ENCODE measurements at places on chromosomes 4 and X.

GRCh38 chr4:157837071-157837703 lies 335.6 kb downstream of the GASK1B start:
- DNase-seq: no peak

DNA sequence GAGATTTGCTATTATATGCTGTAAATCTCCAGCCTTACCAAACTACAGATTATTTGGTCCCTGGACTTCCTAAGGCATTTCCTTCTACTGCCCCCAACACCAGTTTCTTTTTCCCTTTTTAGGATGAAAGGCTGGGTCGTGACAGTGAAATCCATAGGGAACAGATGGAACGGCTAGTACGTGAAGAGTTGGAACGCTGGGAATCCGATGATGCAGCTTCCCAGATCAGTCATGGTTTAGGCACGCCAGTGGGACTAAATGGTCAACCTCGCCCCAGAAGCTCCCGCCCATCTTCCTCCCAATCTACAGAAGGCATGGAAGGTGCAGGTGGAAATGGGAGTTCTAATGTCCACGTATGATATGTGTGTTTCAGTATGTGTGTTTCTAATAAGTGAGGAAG lies 67.9 kb downstream of the PKD2 start:
- no peak for DNase-seq

DNA sequence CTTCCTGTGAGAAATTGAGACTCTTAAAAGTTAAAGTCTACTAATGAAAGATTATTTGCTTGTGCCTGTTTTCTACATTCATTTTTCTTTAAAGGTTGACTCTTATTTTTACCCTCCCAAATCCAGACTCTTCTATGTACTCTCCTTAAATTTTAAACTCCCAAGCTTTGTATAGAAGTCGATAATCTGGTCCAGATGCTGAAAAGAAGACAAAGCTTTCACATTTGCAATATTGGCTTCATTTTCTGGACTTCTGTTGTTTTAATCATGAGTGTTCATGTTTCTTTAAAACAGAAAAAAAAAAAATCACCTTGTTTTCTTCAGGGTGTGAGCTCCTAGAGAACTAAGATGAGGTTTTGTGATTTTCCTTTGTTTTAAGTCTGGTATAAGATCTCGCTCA lies 53.2 kb upstream of the TBC1D14 start:
- DNase-seq: no peak

GRCh38 chr4:7658341-7659204 lies 223.8 kb upstream of the PSAPL1 start:
- no peak for DNase-seq

DNA sequence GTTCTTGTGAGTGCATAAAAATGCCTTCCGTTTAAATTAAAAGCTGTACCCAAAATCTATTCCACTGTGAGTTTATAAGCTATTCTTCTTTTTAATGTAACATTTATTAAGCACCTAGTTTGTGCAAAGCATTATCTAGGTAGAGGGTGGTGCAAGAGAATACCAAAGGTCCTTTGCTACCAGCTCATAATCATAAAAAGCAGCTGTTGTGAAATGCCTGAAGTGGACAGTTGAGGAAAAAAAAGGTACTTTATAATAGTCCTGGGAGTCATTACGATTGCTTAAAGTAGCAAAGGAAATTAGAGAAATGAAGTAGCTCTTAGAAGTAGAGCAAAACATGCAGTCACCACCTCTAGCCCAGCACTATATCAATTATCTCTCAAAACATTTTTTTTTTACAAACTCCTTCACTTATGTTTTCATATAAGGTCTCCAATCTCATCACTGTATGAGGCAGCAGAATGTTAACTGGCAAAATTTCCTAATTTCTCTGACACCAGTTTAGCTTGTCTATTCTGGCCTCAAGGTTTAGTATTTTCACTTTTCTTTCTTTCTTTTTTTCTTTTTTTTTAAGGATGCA lies 2.1 kb downstream of the MBNL3 start:
- DNase-seq: no peak

DNA sequence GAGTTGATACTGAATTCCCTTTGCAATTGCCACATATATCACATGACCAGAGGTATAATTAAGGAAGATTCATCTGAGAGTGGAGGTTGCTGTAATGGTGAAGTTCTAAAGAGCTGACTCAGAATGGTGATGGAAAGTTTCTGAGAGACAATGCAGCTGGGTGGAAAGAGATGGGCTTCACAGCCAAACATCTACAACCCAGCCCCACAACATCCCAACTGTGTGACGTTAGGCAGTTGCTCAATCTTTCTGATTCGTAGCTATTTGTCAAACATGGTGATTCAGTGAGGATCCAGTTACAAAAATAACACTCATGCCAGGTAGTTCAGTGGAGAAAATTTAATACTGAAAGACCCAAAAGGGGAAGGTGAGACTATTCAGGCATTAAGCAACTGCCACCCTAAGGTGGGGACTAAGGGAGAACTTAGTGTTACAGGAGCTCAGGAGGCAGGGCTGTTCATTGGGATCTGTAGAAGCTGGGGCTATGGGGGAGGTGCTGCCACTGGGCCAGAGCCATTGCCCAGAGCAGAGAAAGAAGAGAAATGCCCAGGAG lies 6.9 kb upstream of the AFF1 start:
- peak; percentile 39 for DNase-seq

Data from stimulated activated CD4-positive, alpha-beta T cell treated with anti-CD3 and anti-CD28 coated beads, Interleukin-15, amount 100 ng/mL, for 24 hours (primary cell).